ENCODE measurements at places on chromosomes 7 and 10.

DNA sequence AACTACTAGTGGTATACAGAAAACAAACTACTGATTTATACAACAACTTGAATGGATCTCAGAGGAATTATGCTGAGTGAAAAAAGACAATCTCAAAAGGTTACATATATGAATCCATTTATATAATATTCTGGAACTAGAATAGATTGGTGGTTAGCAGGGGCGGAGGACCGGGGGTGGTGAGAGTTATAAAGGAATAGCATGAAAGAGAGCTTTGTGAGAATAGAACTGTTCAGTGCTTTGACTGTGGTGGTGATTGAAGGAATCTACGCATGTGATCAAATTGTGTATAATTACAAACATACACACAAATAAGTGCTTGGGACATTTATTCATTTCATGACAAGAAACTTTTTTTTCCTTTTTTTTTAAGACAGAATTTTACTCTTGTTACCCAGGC is 19.6 kb downstream of the RAB19 start:
- no peak for DNase-seq

DNA sequence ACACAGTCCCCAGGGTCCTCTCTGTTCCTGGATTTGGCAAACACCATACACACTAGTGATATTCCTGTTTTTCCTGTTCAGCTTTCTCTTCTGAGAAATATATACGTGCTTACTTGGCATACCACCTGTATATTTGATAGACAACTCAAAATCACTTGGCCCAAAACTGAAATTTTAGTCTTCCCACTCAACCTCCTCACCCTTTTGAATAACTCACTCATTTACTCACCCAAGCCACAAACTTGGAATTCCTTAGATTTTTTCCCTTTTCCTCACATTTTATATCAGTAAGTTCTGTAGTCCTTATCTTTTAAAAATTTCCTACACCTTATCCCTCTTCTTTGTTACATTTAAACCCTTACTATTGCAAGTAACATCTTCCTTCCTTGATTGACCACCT is 143.4 kb downstream of the PPP1R3A start:
- peak; percentile 13 for DNase-seq

DNA sequence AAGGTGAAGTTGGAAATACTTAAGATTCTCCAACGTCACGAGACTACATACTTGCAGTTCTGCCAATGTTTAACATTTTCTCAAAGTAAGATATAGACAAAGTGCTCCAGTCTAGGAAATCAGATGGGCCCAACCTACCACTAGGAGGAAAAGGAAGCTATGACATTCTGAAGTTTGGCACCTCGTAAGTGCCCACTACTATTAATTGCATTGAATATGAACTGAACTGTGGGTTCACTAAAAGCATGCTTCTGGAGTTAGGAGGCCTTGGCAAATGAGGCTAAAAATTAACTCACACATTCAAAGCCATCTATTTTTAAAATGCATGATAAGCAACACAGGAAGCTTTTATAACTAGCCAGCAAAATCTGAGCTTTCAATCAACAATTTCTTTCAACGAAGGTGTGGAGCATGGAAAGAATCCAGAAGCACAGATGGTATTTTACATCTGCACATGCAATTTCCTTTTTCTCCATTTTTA is 149.7 kb downstream of the LRRTM3 start:
- DNase-seq, result no peak

DNA sequence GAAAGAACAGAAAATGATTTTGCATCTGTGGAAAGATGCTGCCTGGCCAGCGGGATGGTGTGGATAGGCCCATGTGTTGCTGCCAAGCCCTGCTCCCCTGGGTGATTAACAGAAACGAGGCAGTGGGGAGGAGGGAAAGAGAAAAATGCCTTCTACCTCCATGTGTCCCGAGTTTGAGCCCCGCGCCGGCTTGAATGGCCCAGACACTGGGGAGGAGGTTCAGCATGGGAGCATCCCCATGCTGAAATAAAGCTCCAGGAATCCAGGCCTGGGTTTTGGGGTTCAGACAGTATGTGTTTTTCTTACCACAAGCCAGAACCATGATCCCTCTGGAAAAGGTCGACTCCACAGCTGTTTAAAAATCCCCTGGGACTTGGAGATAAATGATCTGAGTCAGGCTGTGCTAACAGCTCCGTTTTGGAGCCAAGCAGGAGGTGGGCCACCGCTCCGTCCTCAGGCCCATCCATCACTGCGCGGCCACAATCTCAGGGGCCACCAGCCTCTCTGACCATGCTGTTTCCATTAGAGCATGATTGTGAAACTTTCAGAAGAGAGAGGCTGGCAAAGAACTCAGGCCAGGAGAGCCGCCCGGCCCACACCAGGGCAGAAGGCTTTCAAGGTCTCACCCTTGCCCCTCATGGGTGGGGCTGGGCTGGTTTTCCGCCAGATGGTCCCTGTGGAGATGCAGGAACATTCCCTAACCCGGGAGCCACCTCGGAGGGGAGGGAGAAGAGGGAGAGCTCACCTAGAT is 299.7 kb downstream of the ZEB1 start:
- peak; percentile 4 for DNase-seq

DNA sequence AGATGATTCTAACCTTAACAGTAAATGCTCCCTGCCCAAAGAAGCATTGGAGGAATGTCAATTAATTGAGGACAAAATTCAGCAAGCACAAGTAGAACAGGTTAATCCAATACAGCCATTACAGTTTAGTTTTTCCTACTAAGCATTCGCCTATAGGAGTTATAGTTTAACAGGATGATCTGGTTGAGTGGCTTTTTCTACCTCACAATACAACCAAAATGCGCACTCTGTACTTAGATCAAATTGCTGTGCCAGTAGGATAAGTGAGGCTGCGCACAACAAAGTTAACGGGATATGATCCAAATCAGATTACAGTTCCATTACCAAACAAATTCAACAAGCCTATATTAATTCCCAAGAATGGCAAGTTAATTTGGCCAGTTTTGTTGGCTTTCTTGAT is 117.1 kb upstream of the TRIM24 start:
- no peak for DNase-seq

- no peak for DNase-seq
Measured at GRCh38 chr7:19397911-19398310, 252.7 kb upstream of the FERD3L start.

DNA sequence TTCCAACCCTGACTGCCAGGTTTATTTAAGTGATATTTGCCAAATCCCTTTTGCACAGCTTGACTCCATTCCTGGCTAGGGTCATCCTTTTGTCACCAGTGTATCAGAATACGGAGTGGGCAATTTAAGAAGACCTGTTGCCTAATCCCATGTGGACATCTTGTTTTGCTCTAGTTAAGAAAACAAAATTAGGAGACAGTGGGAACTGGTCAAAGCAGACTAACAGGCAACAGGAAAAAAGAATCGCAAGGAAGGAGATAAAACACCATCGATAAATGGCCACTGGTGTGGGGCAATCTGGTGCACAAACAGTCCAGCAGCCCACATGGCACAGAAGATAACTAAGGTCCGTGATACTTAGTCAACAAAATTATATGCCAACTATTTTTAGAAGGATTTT is 21.4 kb downstream of the KDM7A start:
- DNase-seq, result no peak

DNA sequence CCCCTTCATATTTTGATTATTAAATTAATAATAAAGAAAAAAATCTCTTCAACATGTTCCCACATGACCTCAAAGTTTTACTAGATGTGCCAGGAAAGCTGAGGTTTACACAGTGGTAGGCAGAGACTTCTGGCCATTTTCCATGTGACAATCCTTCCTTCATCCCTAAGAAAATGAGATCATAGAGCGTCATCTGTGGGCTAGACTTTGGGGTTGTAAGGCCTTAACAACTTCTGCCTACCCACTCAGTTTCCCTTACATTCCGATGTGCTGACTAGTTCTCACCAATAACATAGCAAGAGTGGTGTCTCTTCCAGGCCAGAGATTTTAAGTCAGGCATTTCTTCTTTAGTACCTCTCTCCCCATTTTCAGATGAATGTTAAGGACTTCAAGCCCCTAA is 171.1 kb upstream of the PHF14 start:
- no peak for DNase-seq

GRCh38 chr10:12327074-12327473 is 22.3 kb upstream of the CAMK1D start:
- DNase-seq, result no peak

DNA sequence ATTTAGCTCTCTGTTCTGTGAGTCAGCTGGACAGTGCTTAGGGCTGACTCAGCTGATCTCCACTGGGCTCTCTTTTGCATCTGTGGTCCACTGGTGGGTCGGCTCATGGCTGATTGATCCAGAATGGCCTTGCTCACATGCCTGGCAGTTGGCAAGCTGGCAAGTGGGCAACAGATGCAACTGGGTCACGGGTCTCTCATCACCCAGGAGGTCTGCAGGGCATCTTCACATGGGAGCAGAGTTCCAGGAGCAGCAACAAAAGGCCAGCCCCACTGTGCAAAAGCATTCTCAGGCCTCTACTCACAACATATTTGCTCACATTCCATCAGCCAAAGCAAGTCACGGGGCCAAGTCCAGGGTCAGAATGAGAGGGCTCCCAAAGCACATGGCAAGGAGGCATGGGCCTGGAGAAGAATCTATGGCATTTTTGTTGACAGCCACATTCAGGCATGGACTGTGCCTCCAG is 98.8 kb downstream of the OAT start:
- no peak for DNase-seq

All from NCI-H526 (cell line).